ENCODE measurements at places on chromosomes 13 and 19.
A peak's percentile ranks its signal among the peaks of the same experiment; 100 is the strongest.

GRCh38 chr19:57829316-57829715 is 783 bp upstream of the ZNF587B start:
- DNase-seq, result no peak

DNA sequence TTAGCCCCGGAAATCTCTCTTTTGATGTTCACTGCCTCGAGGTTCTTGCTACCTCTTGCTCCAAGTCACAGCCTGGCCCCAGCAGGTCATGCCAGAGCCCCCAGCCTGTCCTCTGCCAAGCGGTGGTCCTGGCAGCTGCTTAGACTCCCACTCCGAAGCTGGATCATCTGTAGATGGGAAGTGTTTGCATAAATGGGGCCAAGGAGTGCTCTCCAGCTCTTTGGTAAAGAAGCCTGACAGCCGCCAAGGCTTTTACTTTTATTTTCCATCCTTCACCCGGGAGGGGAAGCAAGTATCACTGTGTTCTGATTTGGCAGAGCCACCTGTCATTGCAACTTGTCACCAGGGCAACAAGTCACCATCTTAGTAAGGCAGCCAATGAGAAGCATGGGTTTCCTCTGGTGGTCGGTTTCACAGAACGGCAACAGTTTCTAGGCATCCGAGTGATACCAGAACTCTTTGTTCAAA is 10.6 kb upstream of the RETN start:
- DNase-seq, result no peak

DNA sequence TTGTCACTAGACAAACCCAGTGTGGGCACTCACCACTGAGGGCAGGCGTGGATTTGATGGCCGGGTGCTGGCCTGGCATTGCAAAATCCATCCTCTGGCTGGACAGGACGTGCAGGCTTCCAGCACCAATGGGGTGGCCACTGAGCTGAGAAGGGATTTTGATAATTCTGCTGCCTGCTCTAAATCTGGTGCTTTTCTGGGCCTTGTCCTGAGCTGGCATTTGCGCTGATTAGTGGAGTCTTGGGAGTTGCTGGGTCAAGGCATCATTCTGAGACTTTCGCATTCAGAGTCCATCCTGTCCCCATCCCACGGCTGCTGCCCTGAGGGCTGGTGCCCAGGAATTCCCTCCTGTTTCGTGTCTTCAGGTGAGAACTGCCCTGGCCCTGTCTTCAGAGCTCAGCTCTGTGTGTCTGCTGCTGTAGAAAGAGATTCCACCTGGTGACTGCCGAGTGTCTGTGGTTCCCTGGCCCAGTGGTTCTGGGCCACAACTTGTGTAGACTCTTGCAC is 65.9 kb upstream of the MCF2L start:
- DNase-seq, result no peak

GRCh38 chr13:41751734-41752445 is 209.0 kb downstream of the VWA8 start:
- DNase-seq, result no peak

GRCh38 chr13:27634791-27635190 is 13.1 kb downstream of the POLR1D start:
- DNase-seq, result no peak

GRCh38 chr19:27765912-27766725 is 1446.8 kb downstream of the UQCRFS1 start:
- no peak for DNase-seq

DNA sequence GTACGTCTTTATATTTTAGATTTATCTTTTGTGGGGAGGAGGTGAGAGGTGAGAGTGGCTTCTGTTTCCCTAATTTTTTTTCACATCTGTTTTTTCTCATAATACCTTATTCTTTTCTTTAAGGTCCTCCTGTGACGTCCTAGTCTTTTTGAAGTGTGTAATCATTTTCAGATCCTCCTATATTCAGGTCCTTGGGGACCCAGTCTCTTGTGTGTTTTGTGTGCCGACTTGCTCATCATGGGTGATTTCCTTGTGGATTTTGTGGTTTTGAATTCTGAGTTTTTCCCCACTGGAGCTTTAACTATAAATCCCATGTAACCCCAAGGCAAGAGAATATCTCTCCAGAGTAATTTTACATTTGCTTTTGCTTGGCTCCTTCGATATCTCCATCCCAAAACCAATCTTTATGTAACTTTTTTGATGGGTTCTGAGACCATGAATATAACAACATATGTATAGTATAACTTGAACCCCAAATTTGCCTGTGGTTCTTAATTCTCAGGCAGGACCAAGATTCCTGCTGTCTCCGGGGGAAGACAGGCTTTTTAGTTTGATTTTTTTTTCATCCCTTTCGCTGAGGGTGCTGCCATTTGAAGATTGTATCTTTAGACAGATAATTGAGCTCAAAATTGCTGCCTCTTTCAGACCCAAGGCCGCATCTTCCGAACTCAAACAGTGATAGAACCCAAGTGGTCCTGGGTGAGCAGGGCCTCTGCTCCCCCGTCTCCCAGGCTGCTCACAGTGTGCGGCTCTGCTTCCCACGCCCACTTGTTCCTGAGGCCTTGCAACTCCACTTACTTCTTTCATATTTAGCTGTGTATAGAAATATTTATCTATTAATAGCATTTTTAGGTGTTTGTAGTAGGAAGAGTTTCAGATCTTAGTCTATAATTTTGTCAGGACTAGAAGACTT is 59.1 kb upstream of the GPR183 start:
- no peak for DNase-seq

GRCh38 chr13:35741657-35742056 is 265.2 kb upstream of the MAB21L1 start:
- no peak for DNase-seq

GRCh38 chr13:54433493-54434206 is 1405.0 kb downstream of the OLFM4 start:
- DNase-seq, result no peak

- no peak for DNase-seq
These were observed 1369.9 kb downstream of the EFNB2 start for GRCh38 chr13:105165449-105166125.

- DNase-seq, result no peak
These were observed 56.0 kb downstream of the ZNF536 start for GRCh38 chr19:30428092-30428680.

- DNase-seq, result peak; percentile 38
These were observed 1.1 kb downstream of the PPP1R12C start for GRCh38 chr19:55116232-55116858.

- DNase-seq, result peak; percentile 0
These were observed 1124.9 kb downstream of the EFNB2 start for GRCh38 chr13:105410602-105411001.

DNA sequence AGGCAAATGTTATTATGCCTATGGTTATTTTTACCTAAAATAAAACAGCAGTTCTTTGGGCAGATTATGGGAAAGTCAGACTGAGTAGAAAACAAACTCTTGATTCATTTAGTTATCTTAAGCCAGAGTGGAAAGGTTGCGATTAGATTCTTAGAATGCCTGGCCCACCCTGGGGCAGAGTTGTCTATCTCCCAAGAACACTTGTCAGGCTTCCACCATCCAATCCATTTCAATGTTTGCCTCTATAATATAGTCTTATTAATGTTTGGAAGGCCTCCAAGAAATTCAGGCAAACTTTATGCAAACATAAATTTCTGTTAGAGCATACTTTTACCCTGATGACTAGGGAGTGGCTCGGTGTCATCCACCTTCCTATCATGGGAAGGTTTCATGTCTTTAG is 207.0 kb downstream of the SLITRK6 start:
- DNase-seq, result no peak

- no peak for DNase-seq
These were observed 9.0 kb upstream of the ACSBG2 start for GRCh38 chr19:6126335-6126974.

- DNase-seq, result no peak
These were observed 1.1 kb downstream of the EML2 start for GRCh38 chr19:45637890-45638667.

GRCh38 chr19:18795540-18795939 is 4.4 kb upstream of the COMP start:
- DNase-seq, result no peak

DNA sequence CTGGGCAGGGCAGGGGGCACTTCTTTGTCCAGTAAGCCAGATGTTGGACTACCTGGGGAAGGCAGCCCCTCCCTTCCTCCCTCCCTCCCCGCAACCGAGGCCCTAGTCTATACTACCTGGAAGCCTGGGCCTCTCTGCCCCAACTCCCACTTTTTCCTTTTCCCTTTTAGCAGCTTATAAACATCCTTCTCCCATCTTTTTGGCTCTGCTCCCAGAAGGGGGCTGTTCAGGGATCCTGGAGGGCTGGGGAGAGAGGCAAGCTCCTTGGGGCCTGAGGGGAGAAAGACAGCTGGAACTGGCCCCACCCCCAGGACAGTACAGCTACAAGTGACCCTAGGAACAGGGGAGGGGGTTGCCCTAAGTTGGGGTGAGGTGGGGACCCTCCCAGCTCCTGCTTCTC is 44.9 kb downstream of the LYL1 start:
- DNase-seq, result no peak

DNA sequence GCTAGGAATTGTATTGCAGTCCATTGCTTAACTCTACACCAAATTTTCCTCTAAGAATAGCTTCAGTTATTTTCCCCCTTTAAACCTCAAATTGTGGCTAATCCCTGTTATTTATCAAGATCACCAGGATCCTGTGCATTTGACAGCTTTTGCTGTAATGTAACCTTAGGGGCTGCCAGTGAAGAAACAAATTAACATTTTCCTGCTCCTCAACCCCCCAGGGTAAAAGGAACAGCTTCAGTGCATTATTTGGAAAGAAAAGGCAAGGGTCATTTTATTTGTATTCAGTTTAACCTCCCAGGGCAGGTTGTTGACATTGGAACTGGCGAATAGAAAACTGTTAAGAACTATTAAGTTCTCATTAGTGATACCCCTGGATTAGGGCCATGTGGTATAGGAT is 57.0 kb downstream of the PCDH20 start:
- DNase-seq, result no peak

GRCh38 chr19:14112051-14112808 is 5.3 kb downstream of the PRKACA start:
- no peak for DNase-seq

GRCh38 chr19:4007836-4008539 is 452 bp downstream of the PIAS4 start:
- DNase-seq, result no peak

DNA sequence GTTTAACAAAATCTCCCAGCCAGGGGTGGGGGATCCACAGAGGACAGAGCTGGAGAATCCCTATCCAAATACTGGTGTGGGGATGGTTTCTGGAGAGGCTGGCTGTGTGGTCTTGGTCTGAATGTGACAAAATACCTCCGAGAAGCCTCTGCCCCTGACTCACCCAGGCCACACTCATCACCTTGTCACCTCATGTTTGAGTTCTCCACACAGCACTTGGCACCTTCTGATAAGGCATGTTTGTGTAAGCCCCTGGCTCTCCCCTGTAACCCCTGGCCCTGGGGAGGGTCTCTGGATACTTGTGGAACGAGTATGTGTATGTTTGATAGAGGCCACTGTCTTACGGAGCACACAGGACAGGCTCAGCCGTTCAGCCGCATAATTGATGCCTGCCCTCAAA is 14.7 kb downstream of the TECR start:
- DNase-seq, result no peak

- no peak for DNase-seq
These were observed at the start of gene LRRC8E for GRCh38 chr19:7888145-7888825. Gene LRRC8E, plus strand, starts transcription at chr19:7888510. Its CDS starts 7,094 bp downstream, at chr19:7895604.

DNA sequence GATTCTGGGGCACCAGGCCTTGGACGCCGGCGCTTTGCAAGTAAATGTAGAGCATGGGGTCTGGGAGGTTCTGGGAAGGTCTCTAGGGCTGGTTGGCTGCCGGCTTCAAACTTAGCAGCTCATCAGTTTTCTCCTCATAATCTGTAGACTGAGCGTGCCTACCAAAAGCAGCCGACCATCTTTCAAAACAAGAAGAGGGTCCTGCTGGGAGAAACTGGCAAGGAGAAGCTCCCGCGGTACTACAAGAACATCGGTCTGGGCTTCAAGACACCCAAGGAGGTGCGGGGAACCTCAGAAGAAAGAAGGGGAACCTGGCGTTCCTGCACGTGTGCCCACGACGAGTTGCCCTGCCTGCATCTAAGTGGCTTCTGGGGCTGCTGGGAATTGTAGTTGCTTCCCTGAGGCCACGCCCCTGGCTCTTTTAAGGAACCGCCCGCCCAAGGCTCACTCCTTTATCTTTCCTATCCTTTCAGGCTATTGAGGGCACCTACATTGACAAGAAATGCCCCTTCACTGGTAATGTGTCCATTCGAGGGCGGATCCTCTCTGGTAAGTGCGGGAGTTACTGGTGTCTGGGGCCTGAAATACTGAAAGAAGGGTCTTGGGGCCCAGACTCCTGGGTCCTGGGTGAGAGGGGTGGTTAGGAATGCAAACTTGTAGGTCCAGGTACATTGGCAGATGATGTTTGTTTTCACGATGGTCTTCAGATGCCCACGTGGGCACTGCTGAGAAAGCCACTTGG is 984 bp downstream of the RPS11 start:
- peak; percentile 80 for DNase-seq

- no peak for DNase-seq
These were observed 6.6 kb upstream of the S1PR2 start for GRCh38 chr19:10237702-10238101.

Data from T-cell (primary cell).